ENCODE measurements at places on chromosomes 11 and 22.
A peak's percentile ranks its signal among the peaks of the same experiment; 100 is the strongest.

DNA sequence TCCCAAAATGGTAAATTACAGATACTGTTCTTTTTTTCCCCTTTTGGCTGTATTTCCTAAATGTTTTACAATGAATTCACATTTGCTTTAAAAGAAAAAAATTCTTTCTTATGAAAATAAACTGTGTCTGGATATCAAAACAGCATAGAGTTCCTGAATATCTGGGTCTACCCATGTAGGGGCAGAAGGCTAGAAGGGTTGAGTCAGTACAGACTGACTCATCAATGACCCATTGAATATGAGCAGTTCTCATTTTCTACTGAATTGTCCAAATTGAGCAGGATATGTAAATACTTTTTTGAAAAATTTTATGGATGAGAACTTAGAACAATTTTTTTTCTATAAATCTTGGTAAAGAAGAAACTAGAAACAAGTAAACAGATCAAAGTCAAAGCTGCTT lies 16.3 kb upstream of the C11orf87 start:
- no peak for DNase-seq

- DNase-seq: no peak
Observed at GRCh38 chr11:84035645-84036044, 749.5 kb upstream of the CCDC90B start.

GRCh38 chr22:38153821-38154562 lies 27.6 kb downstream of the PLA2G6 start:
- peak; percentile 60 for DNase-seq

GRCh38 chr11:67486481-67487195 lies 3.8 kb downstream of the AIP start:
- no peak for DNase-seq

DNA sequence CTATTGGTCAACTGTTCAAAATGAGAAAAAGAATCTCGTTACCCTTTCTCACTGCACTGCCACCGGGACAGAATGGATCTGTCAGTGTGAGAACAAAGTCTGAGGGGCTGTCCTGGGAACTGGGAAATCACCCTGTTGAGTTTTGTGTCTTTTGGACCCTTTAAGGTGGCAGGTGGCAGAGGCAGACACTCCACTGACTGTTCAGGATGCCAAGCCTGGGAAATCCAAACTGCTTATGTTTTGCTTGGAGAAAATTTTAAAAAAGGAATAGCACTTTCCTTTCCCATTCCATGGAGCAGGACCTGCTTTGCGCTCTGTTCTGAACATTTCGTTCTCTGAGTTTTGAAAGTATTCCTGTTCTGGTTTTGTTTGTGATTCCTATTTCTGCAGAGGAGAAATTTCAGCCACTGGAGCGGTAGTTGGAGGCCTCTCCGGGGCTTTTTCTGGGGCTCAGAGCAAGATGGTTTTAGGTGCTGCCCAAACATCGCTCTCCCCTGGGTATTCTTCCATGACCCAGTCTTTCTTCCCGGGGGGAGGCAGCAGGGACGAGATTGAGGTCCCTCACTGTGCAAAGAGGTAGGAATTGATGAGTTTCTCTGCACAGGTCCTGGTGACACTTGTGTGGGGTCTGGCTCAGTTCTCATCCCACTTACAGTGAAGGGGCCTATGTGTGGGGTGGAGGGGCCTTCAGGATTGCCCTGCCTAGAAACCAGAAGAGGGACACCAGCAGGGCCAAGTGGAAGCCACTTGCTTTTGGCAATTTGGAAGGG lies 138.5 kb upstream of the SYT13 start:
- no peak for DNase-seq

GRCh38 chr11:70036971-70037882 lies 40.9 kb upstream of the ANO1 start:
- DNase-seq: no peak

DNA sequence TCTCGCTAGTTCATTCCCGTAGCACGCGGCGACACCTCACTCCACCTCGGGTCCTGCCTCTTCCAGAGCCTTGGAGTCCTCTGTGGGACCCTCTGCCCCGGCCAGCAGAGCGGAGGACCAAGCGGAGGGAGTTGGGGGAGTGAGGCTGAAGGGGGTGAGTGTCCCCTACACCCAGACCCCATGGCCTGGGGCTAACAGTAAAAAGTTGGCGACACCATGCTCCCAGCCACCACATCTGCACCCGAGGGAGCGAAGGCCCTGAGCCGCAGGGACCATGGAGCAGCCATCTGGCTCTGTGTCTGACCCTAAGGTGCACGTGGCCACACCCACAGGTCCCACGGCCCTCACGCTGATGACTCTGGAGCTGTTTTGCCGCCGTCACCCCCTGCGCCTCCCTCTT lies 293.8 kb downstream of the BRD1 start:
- no peak for DNase-seq

DNA sequence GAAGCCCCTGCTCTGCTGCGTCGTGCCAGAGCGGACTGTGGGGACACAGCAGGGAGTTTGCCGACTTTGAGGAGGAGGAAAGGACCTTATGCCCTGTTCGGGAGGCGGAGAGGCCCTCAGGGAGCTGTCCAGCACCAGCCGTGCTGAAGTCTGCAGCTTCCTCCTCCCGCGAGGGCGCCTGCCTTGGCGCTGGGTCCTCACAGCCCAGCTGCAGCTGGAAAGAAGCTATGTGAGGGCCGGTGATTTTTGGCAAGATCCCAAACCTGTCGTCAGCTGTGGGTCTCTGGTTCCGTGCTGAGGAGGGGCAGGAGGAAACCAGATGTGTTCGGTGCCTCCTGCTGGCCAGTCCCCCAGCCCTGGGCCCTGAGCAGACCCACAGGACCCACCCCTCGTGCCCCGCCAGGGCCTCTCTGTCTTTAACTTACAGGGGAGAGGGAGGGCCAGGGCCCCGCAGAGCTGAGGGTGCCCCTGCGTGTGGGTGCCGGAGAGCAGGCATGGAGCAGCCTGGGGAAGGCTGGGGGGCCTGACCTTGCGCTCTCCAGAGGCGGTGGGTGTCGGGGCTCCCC lies 12.0 kb downstream of the BRSK2 start:
- peak; percentile 89 for DNase-seq

GRCh38 chr11:27244900-27245299 lies 118.1 kb downstream of the CCDC34 start:
- DNase-seq: no peak

Measured in hepatocyte (in vitro differentiated cells).